ENCODE measurements at places on chromosomes 3 and 15.
A peak's percentile ranks its signal among the peaks of the same experiment; 100 is the strongest.

- no peak for DNase-seq
These were observed 89.6 kb downstream of the DNASE1L3 start for GRCh38 chr3:58121183-58121582.

- no peak for DNase-seq
These were observed 88.2 kb downstream of the CPN2 start for GRCh38 chr3:194262925-194263305.

- no peak for DNase-seq
These were observed 320.0 kb upstream of the RARB start for GRCh38 chr3:25107918-25108617.

DNA sequence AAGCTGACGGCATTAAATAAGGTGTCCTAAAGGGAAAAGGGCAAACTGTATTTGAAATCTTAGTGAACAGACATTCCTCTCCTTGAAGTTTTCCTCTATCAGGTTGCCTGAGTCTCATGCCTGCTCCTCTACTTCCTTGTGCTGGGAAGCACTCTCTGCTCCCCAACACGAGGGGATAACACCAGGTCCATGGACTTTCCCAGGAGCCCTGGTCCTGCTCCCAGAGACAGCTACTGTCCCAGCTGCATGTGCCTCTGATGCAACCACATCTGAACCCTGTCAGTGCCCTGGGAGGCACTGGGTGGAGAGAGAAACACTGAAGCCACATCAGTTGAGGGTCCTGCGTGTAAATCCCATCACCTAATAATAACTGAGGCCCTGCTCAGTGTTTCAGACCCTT lies 7.4 kb downstream of the TLR9 start:
- no peak for DNase-seq

GRCh38 chr15:44015545-44016305 lies 179.3 kb downstream of the FRMD5 start:
- no peak for DNase-seq

- no peak for DNase-seq
These were observed 76.4 kb downstream of the USF3 start for GRCh38 chr3:113620091-113620490.

GRCh38 chr3:149528340-149528650 lies 53.8 kb downstream of the TM4SF4 start:
- no peak for DNase-seq

DNA sequence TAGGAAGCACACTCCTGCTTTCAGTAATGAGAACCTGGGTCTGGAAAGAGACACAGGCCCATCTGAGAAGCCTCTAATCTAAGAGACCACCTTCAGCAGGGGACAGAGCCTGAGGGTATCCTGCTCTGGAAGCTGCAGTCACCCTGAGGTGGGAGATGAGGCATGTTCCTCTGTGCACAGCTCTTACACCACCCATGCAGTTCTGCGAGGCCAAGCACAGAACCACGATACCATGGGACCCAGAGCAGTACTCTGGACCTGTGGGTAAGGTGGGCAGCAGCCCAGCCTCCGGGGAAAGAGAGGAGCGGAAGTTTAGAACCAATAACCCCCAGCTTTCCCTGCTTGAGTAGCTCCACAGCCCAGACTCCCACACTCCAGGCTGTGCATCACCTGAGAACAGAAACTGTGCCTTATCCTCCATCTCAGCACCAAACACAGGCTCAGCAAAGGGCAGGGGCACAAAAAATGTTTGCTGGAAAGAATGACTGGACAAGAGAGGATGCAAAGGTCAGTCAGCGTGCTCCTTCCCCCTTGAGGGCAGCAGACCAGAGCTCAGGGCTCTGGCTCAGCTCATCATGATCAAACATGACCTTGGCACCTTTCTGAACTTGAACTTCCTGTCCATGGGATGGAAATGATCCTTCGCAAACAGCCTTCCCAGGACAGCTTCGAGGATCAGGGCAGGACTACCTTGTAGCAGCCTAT lies 43.1 kb downstream of the RBPMS2 start:
- DNase-seq = no peak

DNA sequence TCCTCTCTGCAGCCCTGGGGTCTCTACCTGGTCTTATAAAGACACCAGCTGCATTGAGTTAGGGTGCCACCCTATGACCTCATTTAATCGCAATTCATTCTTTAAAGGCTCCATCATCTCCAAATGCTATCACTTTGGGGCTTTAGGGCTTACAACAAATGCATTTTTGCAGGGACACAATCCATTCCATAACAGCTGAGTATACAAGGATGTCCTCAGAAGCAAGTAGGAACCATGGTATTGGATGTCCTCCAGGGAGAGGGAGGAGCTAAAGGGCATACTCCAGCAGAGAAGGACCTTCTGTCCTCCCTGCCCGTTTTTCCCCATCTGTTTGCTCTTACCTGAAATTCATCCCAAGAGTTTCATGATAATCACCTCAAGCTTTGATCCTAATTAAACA lies 30.3 kb downstream of the UMPS start:
- peak; percentile 36 for DNase-seq

DNA sequence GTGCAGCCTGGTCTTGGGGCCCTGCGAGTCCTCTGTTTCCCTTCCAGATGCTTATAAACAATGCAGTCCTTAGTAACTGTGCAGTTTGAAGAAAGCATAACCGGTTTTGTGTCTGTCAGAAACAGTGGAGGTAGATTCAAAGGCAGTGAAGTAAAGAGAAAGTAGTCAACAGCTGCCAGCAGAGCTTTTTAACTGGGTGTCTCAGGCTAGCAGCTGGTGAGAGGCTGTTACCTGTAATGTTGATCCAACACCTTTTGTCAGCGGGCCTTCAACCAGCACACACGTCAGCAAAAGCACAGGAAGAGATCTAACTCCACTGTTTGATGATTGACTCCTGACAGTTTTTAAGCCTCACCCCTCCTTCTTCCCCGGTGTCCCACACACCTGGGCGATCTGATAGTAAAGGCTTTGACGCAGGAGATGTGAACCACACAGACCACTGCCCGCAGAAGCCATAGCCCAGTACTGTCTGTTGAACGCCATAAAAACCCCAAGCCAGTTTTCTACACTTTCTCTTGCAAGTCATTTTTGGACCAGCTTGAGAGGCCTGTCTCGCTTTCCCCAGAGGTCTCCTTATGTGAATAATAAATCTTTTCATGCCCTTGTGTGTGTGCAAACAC lies 178.0 kb downstream of the FMN1 start:
- no peak for DNase-seq

GRCh38 chr3:143247073-143247472 lies 127.5 kb downstream of the CHST2 start:
- DNase-seq = no peak

GRCh38 chr3:158863247-158863646 lies 61.4 kb downstream of the MFSD1 start:
- DNase-seq = no peak

GRCh38 chr3:99565331-99565730 lies 73.1 kb upstream of the COL8A1 start:
- DNase-seq = no peak

- no peak for DNase-seq
These were observed 30.5 kb downstream of the PCSK6 start for GRCh38 chr15:101458908-101459578.

DNA sequence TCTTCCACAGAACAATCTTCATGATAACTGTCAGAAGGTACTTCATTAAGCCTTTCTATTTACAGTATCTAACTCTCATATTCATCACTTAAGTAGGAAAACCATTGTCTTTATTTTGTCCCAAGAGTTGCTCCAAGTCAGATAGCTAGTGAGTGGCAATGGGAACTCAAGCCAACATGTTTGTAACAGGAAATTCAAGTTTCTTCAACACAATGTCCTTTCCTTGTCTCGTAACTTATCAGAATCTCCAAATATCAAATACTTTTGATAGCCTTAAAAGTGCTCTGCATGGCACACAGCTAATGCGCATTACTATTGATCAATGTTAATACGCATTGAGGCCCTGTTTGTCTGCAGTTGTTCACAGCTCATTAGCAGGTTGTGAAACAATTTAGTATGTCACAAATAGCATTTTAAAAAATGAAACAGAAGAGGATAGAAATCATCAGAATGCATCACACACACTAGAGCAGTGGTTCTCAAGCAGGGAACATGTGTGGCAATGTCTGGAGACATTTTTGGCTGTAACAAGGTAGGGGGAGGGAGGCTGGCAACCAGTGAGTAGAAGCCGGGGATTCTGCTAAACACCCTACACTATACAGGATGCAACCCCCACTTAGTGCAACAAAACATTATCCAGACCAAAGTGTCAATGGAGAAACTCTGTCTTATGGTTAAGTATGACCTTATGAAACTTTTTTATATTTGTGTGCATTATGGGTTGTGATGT lies 27.5 kb downstream of the BTLA start:
- no peak for DNase-seq

DNA sequence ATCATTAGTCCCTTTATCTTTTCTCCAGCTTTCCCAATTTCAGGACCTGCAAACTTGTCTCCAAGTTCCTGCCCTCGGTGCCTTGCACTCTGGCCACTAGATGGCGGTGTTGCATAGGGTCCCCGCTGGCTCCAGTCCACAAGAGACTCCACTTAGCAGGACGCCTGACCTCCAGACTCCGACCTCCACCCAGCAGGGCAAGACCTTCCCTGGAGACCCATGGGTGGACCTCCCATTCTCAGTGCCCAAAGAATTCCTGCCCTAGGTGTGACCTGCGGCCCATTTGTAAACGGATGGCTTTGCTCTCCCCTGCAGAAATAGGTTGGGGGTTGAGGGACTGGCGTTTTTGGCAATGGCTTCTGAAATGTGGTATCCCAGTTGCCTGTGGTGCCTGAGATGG lies 82.6 kb downstream of the LSM3 start:
- DNase-seq = peak; percentile 46

- DNase-seq = peak; percentile 49
These were observed 463.3 kb downstream of the MAGI1 start for GRCh38 chr3:65575376-65575840.

DNA sequence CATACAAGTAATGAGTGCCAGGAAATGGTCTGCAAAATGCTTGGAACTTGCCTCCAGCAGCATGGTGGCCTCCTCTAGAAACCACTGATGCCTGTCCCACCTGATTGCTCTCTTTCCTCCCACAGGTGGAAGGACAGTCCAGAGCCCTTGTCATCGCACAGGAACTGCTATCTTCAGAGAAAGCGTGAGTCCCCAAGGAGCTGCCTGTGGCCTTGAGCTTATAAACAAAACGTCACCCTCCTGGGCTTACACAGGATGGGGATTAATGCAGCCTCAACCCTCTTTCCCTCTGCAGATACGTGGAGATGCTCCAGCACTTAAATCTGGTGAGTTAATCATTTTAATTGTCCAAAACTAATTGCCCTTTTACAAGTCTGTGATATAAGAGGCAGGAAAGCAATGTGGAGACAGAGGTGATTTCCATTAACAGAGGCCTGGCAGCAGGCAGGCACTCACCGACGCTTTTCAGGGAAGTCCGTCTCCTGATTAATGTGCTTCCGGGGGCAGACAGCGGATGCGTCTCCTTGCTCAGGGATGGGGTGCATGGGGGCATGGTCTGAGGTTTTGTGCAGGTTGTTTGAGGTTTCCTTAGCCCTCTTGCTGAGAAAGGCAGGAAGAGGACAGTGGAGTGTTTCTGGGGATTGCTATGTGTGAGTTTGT lies 61.8 kb downstream of the FGD5 start:
- DNase-seq = no peak

DNA sequence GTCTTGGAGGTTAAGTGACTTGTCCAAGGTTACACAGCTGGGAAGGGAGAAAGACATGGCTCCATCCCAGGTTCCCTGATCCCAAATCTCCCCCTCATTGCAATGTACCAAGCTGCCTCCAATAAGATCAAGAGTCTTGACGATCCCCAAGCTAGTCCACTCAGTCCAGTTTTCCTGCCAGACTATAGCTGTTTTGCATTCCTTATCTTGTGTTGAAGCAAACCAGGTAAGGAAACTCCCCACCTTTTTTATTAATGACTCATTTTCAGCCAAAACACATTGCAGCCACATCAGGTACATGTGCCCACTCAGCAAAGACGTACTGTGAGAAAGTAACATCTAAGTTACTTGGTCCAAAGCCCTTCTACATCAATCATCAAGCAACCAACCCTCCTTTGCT lies 41.9 kb downstream of the LIPC start:
- no peak for DNase-seq

- no peak for DNase-seq
These were observed 36.7 kb downstream of the PTPN9 start for GRCh38 chr15:75542386-75542797.

- no peak for DNase-seq
These were observed 11.4 kb downstream of the ENTPD3 start for GRCh38 chr3:40398346-40398745.

GRCh38 chr3:55147856-55148720 lies 220.2 kb upstream of the LRTM1 start:
- DNase-seq = no peak

- no peak for DNase-seq
These were observed 3.5 kb downstream of the BTBD1 start for GRCh38 chr15:83063551-83063950.

GRCh38 chr3:134149286-134149685 lies 101.4 kb downstream of the RYK start:
- DNase-seq = no peak

DNA sequence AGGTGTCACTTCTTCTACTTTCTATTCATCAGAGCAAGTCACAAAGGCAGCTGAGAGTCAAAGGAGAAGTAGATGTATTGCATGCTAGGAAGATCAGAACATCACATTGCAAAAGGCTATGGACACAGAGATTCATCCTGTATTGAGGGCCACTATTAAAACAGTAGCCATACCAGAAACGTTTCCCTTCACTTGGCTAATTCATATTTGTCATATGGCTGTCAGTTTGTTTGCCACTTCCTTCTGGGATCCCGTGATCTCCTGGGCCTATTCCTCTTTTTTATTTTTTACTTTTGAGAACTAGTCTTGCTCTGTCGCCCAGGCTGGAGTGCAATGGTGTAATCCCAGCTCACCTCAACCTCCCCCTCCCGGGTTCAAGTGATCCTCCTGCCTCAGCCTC lies 184.0 kb upstream of the SATB1 start:
- no peak for DNase-seq

GRCh38 chr3:111822804-111823203 lies 36.3 kb upstream of the PHLDB2 start:
- DNase-seq = no peak

GRCh38 chr3:55882006-55882405 lies 394.9 kb upstream of the WNT5A start:
- DNase-seq = no peak

DNA sequence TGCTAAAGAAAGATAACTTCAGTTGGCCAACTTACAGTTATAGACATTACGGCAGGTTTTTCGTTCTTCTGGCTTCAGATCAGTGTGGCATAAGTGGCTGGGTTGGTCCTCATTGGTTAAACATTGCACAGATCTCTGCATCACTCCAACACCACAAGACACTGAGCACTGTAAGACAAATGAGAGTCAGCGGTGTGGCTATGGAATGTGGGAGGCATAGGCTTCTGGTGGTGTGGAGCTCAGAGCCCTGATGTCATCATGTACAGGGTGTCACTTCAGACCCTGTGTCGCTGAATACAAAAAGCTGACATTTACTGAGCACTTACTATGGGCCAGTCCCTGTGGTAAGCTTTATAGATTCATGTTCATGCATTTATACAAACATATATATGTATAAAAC lies 146.0 kb downstream of the ADAMTS9 start:
- DNase-seq = no peak
